ENCODE measurements at places on chromosomes 3 and 15.

DNA sequence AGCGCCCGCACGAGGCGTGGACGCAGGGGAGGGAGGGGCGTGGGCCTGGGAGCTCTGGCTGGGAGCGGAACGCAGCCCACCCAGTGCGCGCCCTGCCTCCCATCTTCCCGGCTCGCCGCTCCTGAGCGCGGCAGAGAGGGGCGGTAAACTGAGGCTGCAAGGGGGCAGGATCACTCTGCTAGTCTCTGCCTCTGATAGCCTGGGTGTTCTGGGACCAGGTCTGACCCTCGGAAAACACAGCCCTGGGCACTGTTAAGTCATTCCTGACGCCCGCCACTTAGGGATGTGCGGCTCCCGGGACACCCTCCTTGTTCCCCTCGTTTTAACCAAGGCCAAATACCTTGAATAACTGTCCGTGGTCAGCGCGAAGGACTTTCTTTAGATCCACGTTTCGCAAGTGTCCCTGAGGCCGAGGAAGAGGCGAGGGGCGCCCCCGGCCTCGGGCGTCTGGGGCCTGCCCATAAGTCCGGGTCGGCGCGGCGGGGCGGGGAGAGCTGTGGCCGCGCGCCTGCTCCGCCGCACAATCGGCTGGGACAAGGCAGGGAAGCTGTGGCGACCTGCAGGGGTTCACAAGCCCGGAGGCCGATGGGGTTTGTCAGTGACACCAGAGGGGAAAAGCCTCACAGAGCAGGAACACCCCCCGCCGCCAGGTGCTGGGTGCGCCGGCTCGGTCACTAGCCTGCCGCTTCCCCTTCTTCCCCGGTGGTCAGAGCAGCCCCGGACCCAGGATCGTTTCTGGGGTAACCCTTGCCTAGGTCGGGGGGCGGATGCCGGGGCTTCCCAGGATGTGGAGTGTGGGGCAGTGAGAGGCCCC, 1.5 kb downstream of the ITPKA start:
- peak; percentile 51 for DNase-seq

DNA sequence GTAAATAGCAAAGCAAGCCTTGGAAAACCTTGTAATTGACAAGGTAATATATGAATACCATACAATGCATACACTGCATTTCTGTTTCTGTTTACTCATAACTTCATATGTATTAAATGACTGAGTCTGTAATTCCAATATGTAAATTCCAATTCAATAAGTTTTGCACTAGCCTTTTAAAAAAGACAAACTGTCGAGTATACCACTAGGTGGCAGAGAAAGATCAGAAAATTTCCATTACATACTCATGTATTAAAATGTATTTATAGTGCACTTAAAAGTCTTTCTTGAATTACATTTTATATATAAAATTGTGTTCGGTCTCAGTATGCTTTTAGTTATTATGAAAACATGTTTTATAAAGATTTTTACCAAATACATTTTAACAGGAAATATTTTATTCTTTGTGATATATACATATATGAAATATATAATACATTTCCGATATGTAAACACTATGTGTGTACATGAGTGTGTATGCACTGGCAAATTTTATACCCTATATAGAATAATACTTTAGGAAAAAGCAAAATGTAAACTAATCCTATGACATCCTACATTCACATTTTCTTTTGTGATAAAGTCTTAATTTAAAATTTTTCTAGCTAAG, 216.8 kb downstream of the VGLL3 start:
- DNase-seq = no peak

DNA sequence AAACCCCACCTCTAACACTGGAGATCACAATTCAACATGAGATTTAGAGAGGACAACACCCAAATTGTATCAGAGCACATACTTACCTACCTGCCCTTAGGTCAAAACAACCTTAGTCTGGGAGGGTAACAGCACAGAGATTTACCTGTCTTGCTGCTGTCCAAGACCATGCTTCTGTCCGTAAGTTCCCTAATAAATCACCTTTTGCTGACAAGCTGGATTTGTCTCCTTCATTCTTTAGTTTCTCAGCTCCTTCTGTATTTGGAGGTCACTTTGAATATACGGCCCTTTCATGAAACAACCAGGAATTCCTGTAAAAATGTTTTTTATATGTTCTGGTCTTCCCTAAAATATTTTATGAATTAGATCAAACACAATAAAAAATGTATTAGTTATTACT, 1.6 kb upstream of the ABHD5 start:
- DNase-seq = no peak

- DNase-seq = no peak
Measured at GRCh38 chr3:108296239-108296638, at the start of gene HHLA2. Gene HHLA2, plus strand, starts transcription at chr3:108296548. Its CDS starts 55,266 bp downstream, at chr3:108351814.

DNA sequence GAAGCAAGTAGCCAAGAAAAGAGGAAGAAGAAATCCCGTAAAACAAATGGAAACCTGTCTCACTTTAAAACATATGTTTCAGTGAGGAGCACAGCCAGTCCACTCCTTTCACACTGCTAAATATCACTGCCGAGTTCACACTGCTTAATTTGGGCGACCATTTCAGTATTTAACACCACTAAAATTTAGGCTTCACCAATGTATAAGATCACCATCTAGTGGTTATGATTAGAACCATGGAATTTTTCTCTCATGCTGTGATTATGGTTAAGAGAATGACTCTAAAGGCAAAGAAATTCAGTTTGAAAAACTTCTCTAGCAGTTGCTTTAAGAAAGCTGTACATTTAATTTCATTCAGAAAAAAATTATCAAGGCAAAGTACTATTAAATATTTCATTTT, 16.6 kb downstream of the SLC4A7 start:
- peak; percentile 20 for DNase-seq

DNA sequence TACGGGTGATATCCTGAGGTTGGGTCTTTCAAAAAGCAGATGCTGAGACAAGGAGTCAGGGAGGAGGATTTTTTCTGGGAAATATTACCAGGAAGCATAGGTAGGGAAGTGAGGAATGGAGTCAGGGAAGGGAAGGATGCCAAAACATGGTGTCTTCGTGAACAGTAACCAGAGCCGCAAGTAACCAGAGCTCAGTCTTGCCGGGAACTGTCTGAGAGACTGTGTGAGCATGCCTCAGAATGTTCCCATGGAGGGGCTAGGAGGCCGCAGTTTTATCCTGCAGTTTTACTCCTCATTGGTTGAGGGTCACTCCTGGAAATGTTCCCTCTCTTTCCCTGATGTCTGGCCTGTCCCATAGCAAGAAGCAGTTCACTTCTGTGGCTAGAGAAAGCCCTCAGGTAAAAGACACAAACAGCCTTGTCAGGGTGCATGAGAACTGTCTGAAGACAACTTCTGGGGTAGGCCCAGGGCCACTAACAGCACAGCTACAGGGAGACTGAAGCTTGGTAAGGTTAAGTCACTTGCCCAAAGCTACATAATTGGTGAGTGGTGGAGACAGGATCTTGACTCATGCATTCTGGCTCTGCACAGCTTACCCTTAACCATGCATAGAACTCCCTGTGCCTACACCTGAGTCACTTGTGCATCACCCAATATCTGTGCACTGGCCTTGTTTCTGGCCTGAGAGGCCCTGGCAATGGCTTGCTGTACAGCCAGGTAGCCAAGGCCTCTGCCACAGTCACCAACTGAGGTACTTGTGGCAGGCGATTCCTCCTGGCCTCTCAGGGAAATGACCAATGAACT, 76.3 kb upstream of the FRMD4B start:
- no peak for DNase-seq
